ENCODE measurements at places on chromosomes 11 and 22.
A peak's percentile ranks its signal among the peaks of the same experiment; 100 is the strongest.

DNA sequence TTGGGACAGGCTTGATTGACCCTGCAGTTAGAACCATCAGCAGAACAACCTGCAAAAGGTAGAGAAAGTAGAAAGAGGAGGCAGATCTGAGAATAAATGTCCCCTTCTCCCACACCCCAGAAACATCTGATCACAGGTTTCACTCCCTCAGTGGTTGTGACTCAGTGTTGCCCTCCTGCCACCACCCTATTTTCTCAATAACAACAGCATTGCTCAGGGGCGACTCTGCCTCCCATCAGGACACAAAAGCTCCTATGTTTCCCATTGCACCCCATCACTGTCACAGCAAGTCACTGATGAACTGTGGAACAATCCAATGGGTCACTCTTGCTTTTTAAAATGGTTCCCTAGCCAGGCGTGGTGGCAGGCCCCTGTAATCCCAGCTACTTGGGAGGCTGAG, 110.2 kb downstream of the RASSF10 start:
- peaks cover 1% of the 10 kb centered on the region for H3K36me3 ChIP-seq
- no peak for DNase-seq
- no peak overlapping the region for H3K4me3 ChIP-seq
- H3K27ac ChIP-seq: no peak overlapping the region
- H3K27me3 ChIP-seq: no peaks in the 10 kb centered on the region

GRCh38 chr11:44728491-44728910, 1.7 kb downstream of the TSPAN18 start:
- H3K27me3 ChIP-seq: peaks cover 15% of the 10 kb centered on the region
- no peaks in the 10 kb centered on the region for H3K36me3 ChIP-seq
- no peak overlapping the region for H3K27ac ChIP-seq
- peak overlapping the region; percentile 82 for H3K4me3 ChIP-seq
- H3K4me1 ChIP-seq: peaks cover 19% of the 10 kb centered on the region
- DNase-seq: no peak

DNA sequence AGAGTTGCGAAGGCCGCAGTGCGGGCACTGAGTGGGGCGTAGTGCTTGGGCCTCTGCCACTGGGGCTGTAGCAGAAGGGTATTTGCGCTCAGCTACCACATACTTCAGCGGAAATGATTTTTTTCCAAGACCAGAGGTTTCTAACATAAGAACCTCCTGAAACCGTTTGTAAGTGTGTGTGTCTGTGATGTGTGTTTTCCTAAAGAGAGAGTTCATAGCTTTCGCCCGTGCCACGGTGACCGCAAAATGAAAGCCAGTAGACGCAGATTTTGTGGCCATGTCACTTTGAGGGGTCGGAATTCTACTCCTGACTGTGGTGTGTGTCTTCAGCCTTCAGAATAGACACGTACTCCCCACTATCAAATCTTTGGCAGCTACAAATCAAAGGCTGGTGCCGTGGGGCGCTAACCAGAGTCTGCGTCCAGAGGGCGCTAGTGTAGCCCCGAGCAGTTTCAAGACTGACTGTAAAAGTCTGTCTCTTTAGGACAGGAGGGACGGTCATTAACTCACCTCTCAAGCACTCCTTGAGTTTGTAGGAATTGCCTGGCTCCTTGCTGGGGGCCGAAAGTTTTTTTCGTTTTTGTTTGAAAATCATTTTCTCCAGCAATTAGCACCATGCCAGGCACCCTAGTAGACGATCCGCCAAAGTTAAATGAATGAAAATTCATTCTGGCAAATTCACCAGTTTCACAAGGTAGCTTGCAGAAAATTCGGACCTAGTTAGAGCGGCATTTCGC, 2.5 kb upstream of the CALCA start:
- H3K36me3 ChIP-seq: no peaks in the 10 kb centered on the region
- peaks cover 75% of the 10 kb centered on the region for H3K27me3 ChIP-seq
- H3K4me3 ChIP-seq: peak overlapping the region; percentile 59
- peaks cover 18% of the 10 kb centered on the region for H3K4me1 ChIP-seq
- H3K27ac ChIP-seq: no peak overlapping the region

GRCh38 chr11:96841792-96842191, 452.0 kb downstream of the JRKL start:
- H3K4me3 ChIP-seq: no peak overlapping the region
- H3K4me1 ChIP-seq: peaks cover 1% of the 10 kb centered on the region
- no peak for DNase-seq
- H3K27me3 ChIP-seq: no peaks in the 10 kb centered on the region

GRCh38 chr11:119319700-119320239, 2.8 kb upstream of the MCAM start:
- DNase-seq: no peak
- H3K36me3 ChIP-seq: no peaks in the 10 kb centered on the region
- peaks cover 46% of the 10 kb centered on the region for H3K27me3 ChIP-seq
- H3K4me3 ChIP-seq: peak overlapping the region; percentile 57

DNA sequence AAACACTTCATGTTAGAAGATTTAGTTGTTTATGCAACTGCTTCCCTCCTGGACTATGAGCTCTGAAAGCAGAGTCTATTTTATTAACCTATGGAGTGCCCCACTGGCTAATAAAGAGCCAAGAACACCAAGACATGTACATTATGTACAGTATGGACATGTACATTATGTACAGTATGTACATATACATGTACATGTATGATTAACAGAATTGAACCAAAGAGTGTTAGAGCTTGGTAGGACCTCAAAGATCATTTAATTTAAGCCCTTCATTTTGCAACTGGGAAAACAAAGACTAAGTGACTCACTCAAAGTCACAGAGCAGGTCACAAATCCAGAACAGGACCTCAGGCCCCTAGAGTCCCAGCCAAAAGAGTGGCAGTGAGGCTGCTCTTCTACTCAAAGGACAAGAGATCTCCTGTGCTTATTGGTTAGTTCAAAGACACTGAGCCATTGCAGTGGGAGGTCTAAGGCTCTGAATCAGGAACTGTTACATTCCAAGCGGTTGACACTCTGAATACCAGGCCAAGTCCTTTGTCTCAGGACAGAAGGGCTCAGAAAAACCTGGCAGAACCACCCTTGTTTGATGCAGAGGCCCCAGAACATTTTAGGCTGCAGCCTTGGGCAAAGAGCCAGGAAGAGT, 103.8 kb downstream of the FAM168A start:
- no peaks in the 10 kb centered on the region for H3K4me1 ChIP-seq
- no peaks in the 10 kb centered on the region for H3K27me3 ChIP-seq
- no peak for DNase-seq
- no peak overlapping the region for H3K4me3 ChIP-seq

GRCh38 chr11:57290288-57290687, 34.5 kb downstream of the TNKS1BP1 start:
- no peak overlapping the region for H3K4me3 ChIP-seq
- peak overlapping the region; percentile 8 for H3K27ac ChIP-seq
- H3K27me3 ChIP-seq: no peaks in the 10 kb centered on the region
- H3K36me3 ChIP-seq: peaks cover 2% of the 10 kb centered on the region
- no peak for DNase-seq

DNA sequence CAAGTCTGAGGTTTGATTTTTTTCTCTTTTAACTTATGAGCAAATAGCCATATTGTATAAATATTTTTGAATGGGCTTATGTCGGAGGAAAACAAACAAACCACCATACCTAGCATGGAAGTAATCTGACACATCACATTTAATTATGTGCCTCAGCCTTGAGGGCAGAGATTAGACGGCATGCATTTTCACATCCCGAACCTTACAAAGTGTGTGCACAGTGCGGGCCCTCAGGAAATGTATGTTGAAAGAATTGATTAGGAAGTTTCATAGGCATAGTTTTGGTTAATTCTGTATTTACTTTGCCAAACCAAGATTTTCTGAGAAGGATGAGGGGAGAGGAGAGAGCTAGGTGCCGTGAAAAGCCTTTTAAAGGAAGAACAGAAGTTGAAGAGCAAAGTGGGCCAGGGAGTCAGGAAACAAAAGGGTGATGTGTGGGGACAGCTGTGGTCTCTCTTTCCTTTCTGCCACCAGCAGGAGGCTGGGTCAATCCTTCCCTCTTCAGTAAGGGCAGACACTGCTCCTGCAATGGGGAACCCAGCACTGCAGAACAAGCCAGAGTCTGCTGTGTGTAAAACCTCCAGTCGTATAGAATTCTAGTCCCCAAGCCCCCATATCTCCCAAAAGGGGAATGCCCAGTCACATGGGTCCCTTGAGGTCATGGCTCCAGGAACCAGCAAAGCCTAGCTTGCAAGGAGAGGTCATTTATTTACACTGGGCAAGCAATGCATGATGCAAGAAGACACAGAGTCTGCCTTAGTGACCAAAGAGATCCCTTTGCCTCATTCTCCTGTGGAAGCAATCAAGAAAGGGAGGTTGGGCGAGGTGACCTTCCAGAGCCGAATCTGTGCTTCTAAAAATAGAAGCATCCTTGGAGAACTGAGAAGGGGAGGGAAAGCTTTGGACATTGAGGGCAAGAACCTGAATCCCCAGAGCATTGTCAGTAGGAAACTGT, 71.1 kb upstream of the OLFML1 start:
- H3K4me3 ChIP-seq: no peak overlapping the region
- H3K27me3 ChIP-seq: no peaks in the 10 kb centered on the region
- H3K4me1 ChIP-seq: peaks cover 5% of the 10 kb centered on the region
- H3K36me3 ChIP-seq: no peaks in the 10 kb centered on the region

Measured in progenitor cell of endocrine pancreas (in vitro differentiated cells).